ENCODE measurements at places on chromosomes 7 and 10. TPM values are rescaled to one million over a fixed set of nuclear protein-coding genes. Genes with fewer than 3 reads are reported as not detected.

The SPDYE3 gene
- not detected for total RNA-seq

DNA sequence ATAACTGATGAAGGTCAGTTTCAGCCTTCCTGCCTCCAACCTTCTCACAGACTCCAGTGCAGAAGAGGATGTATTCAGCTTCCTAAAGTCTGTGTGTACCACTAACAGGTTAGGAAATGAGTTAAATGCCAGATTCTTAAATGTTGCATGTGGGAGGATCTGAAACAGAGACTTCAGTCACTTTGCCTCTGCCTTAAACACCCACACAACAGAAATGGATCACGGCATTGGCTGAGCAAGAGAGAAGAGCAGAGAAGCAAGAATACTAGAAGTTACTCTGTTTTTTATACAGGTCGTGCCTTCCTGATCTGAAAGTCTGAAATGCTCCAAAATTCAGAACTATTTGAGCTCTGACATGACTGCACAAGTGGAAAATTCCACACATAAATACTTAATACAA is 98.9 kb upstream of the ARHGAP21 start:
- no peak for DNase-seq

DNA sequence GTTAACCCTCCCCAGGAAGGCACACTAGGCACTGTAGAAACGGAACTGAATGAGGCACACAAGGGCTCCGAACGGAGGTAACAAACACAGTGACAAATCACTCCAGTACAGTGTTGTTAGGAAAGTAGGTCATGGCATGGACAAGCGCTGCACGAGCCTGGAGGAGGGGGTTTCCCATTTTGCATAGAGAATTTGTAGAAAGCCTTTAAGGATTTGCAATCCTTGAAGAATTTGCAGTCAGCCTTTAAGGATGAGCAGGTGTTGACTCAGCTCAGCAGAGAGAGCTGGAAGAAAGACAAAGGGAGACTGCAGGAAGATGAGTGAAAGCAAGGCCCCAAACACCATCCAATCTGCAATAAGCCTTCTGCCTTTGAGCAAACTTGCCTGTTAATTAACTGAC is 51.1 kb upstream of the PPP1R3C start:
- DNase-seq, result no peak

DNA sequence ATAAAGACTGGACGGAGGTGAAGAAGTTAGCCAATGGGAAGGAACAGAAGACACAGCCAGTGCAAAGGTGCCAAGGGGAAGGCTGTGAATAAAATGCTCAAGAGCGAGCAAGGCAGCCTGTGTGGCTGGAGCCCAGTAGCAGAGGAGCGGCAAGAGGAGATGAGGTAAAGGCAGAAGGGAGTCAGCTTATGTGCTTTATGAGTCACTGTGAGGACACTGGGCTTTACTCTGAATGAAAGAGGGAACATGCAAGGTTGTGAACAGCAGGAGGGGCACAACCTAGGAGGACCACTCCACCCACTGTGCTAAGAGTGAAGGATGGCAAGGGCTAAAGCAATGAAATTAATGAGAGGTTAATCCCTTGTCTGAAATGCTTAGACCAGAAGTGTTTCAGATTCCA is 129.0 kb upstream of the ODAD2 start:
- DNase-seq, result no peak

DNA sequence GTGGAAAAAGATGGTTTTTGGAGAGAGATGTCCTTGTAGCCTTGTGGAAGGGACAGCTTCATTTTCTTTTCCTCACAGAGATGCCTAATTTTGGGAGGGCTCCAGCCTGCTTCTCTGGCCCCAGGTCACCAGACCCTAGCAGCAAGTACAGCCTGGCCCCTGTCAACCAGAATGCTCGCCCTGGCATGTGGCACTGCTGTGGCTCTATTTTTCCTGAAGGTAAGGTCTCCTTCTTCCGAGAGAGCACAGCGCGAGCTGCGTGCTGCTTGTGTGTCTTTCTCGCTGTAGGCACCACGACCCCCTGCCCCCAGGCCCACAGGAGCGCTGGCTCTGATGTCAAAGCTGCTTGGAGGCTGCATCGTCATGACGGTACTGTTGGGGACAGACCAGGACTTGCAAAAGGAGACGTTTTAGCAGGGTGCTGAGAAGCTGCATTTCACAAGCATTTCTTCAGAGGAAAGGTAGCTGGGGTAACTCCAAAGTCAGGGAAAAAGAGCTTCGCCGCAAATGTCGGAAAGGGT is 58.7 kb downstream of the CLEC2L start:
- DNase-seq, result peak; percentile 10

DNA sequence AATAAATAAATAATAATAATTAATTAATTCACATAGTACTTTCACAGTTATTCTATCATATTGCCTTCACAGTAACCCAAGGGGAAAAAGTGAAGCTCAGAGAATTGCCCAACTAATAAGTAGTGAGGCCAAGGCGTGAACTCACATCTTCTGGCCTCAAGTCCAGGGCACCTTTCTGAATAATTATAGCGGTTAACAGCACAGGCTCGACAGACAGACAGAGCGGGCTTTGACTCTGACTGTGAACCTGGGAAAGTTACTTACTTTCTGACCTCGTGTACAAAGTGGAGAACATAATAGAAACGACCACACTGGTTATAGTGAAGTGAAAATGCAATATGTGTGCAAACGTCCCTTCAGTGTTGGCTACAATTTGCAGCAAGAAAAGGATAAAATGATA is 5.7 kb upstream of the SMKR1 start:
- DNase-seq, result no peak

GRCh38 chr7:118239014-118239413 is 14.5 kb downstream of the ANKRD7 start:
- DNase-seq, result no peak

Data from uterus (tissue), 4 donors.